ENCODE measurements at places on chromosomes 4 and X.

DNA sequence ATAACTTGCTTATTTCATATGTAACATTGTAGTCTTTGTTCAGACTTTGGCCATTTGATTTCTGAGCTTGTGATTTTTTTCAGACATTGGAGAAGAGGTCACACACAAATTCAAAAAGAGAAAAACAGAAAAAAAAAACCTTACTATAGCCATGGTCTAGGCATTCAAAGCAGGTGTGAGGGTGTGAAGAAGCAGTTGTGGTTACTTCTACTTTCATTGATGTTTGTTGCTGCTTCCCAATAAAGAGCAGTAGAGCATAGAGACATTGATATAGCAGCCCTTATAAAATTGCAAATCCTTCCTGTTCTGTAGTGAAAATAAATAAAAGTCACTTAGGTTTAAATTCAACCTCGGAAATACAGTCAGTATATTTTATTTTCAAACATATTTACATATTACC lies 671.6 kb downstream of the GRXCR1 start:
- no peak for DNase-seq

- no peak for DNase-seq
Measured at GRCh38 chr4:13169731-13170525, 314.2 kb downstream of the RAB28 start.

DNA sequence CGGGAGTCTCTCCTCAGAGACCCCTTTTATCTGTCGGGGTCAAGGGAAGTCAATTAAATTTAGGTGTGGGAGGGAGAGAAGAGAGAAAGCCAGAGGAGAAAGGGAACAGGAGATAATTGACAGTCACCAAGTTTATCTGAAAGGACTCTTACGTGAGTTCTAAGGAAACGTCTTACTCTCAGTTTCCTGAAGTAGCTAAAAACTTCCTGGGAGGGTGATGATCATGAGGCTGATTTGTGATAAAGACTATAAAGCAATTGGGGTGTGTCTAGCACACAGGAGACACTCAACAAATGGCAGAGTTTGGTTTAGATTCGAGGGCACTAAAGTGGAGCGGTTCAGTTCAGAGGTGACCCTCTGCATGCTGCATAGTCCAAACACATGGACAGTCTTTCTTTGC lies 254.1 kb downstream of the FBXW7 start:
- DNase-seq: no peak

GRCh38 chr4:111952688-111953087 lies 192.6 kb upstream of the FAM241A start:
- DNase-seq: no peak

DNA sequence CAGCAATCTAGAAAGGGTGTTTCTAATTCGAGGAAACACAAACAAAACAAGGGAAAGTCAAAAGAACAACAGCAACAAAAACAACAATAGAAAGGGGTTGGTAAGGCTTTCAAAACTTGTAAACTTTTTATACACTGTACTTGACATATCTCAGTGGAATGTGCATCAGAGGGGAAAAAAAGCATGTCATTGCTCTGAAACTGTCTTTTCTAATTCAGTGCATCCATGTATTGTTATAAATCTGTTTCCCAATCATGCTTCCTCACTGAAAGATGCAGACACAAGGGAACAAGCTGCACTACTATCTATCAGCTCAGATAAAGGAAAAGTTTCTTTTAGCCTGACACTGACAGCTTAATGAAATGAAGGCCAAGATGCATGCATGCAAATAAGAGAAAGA lies 44.2 kb upstream of the PCDH18 start:
- no peak for DNase-seq

GRCh38 chr4:54543088-54543795 lies 114.5 kb upstream of the KIT start:
- DNase-seq: no peak

- DNase-seq: no peak
Measured at GRCh38 chr4:176981074-176981473, 188.4 kb upstream of the VEGFC start.

- no peak for DNase-seq
Measured at GRCh38 chr4:88618782-88619485, 26.7 kb downstream of the HERC3 start.

GRCh38 chrX:115372152-115372551 lies 82.6 kb downstream of the LUZP4 start:
- no peak for DNase-seq

DNA sequence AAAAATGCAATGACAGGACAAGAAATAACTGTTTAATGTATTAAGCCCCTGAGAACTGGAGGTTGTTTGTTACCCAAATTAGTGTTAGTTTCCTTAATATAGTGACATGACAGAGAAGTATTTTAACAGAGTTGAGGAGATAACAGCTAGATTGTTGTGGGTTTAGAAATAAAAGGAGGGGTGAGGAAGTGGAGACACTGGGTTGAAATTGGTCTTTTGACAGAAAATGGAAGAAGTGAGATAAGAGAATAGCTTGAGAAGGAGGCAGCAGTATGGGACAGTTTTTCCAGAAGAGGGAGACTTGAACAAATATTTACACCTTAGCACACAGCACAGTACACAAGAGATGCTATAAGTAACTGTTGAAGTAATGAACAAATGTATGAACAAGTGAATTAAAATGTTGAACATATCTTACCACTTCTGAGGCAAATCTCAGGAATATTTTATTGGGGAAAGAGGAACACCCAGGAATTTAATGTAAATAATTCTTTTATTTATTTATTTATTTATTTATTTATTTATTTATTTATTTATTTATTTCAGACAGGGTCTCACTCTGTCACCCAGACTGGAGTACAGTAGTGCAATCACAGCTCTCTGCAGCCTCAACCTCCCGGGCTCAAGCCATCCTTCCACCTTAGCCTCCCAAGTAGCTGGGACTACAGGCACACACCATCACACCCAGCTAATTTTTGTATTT lies 58.0 kb upstream of the EGFL6 start:
- DNase-seq: no peak

- no peak for DNase-seq
Measured at GRCh38 chrX:37075892-37076595, 67.9 kb downstream of the FAM47C start.

- no peak for DNase-seq
Measured at GRCh38 chr4:1882850-1883271, 11.7 kb downstream of the NSD2 start.

DNA sequence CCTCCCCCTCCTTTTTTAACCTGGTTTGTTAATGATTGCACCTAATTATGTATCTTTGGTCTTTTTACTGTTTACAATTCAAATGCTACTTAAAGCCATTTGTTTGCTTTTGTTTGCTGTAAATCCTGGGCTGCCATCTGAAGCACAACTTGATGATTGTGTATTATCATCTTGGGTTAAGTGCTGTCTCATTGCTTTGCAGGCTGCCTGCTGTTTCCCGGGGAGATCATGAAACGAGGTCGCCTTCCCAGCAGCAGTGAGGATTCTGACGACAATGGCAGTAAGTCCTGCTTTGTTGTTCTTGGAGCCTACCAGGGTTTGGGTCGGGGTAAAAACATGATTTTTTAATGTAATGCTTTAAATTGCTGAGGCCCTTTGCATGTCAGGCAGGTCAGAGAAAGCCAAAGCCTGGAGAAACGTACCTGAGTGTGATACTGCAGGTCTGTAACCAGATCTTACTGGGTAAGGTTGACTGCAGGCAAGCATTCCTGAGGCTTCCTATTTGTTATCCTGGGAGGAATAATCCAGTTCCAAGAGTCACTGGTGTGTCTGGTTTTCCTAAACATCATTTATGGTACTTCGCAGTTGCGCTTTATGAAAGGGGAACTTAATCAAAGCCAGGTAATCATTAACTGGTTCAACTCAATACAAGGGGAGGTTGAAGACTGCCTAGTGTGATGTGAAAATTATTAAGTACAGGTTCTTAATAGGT lies 22.2 kb downstream of the JADE1 start:
- peak; percentile 34 for DNase-seq

DNA sequence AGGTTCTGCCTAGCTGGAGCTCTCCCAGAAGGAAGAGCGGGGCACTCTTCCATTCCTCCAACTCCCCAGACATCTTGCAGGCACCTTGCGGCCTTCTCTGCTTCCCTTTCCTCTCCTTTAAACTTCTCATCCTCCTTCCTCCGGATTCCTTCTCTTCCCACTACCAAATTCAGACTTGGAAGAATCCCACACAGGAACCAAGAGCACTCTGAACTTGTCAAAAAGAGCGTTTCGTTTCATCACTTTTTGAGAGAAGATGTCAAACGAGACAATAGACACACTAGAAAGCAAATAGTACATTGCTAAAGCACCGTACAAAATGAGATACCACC lies 512 bp upstream of the UCP1 start:
- DNase-seq: no peak

DNA sequence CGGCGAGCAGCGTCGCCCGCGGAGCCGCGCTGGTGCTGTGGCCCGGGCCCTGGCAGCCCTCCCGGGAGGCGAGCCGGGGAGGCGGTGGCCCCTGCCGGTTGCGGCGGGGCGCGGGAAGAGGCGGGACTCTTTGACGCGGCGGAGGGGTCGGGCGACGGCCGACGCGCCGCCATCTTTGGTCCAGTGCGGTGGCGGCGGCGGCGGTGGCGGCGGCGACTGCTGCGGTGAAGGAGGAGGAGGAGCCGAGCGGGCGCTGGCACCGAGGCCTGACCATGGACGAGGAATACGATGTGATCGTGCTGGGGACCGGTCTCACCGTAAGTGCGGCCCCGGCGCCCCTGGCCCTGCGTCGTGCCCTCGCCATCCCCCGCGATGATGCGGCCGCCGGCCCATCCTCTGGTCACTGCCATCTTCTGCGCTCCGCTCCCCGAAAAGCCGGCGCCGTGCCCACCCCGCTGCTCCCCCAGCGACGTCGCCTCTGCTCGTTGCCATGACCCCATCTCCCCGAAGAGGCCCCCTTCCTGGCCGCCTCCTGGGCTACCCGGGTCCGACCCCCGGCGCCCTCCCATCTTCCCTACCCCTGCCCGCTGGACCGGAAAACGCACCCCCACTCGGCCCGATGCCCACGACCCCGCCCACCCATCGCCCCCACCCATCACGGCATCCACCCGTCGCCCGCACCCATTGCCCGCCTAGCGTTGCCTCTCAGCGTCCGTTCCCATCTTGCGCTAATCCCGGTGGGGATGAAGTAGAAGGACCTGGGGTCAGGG lies at the start of gene GDI1:
Gene GDI1, plus strand, starts transcription at position 172 of the 770 bp plus-strand sequence. Its CDS starts 101 bp downstream, at position 273.
- no peak for DNase-seq

DNA sequence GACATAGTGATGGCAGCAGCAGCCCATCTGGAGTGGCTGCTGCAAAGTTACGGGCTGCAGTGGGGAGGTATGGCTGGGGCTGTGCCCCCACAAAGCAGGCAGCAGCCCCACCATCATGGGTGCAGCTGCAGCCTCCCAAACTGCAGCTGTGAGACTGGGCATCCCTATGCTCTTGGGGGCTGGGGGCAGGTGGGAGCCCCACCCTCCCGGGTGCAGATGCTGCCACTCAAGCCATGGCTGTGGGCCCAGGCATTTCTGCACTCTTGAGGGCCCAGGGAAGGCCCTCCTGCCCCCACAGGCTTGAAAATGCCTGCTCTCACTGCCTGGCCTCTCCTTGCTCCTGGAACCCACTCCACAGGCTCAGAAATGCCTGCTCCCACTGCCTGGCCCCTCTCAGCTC lies 389.4 kb downstream of the TEX13C start:
- DNase-seq: no peak

DNA sequence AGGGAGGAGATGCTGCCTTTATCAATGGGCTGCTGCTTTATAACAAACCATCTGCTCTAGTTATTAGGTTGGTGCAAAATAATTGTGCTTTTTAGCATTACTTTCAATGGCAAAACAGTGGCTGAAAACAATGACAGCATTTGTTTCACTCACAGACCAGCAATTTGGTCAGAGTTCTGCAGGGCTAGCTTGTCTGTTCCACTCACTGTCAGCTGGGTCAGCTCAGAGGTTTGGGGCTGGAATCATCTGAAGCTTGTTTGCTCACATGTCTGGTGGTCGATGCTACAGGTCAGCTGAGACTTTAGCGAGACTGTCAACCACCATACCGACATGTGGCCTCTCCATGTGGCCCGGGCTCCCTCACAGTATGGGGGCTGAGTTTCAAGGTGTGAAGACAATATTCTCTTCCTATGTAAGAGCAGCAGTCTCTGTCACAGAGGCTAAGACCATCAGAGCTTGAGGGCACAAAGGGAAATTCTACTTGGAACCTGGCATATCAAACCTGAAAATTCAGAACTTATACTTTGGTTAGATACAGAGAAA lies 81.3 kb upstream of the LIMCH1 start:
- DNase-seq: no peak

DNA sequence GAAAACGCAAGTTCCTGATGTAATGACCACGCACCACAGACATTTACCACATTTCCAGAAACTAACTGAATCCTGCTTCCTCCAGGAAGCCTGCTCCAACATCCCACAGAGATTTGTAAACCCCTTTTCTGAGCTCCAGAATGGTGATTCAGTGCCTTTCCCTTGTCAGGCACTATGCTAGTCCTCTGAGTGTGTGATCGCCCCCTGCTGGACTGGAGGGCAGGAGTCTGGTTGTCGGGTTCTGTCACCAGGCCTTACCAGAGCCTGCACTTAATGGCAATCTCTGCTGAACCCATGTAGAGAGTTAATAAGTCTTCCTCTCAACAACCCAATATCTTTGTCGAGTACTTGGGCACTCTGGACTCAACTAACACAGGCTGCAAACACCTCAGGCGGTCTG lies 14.5 kb upstream of the KDM5C start:
- no peak for DNase-seq

GRCh38 chr4:89356086-89356485 lies 48.5 kb upstream of the GPRIN3 start:
- DNase-seq: no peak

- DNase-seq: no peak
Measured at GRCh38 chr4:2304321-2304876, 42.5 kb upstream of the MXD4 start.

DNA sequence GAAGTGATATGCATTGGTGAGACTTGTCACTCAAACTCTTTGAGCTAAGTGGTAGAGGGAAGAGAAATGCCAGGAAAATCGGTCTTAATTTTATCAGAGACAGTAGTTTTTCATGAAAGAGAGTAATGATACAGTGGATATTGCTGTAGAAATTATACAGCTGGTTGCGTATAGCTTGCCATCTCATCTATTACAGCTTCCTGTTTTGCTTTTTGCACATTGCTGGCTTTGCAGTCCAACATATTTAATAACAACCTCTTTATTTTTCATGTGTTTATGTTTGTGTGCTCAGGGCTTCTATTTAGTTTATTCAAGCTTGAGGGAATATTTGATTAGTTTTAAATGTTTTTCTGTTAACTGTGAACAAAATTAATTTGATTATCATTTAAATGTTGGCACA lies 11.5 kb downstream of the SMAD1 start:
- no peak for DNase-seq

DNA sequence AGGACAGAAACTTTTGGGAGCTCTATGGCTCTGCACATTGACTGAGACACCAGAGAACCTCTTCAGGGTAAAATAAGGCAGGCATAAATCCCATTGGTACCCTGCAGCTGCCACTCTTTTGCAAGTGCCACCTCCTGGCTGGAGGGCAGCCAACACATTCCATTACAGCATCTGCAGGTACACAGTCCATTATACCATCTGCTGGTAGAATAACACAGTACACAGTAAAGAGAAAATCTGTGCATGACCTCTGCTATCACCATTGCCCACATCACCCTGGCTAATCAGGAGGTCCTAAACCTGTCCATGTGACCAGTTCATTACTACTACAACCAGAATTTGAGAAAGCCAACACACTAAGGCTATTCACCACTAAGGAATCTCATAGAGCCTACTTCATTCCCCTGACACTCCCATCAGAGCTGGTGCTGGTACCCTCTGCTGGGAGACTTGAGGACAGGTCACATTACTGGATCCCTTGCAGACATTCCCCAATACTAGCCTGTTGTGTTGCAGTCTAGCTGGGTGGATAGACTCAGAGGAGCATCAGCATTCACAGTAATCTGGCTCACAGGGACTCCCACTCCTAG lies 176.2 kb upstream of the TACR3 start:
- DNase-seq: no peak

Data from substantia nigra (tissue), 51 donors.